Esophagus squamous epithelium (tissue), 5 donors: ENCODE measurements at places on chromosomes 2 and 18. TPM values are rescaled to one million over a fixed set of nuclear protein-coding genes. Genes with fewer than 3 reads are reported as not detected.

CAPN14 gene
- total RNA-seq, result 130 TPM

DNA sequence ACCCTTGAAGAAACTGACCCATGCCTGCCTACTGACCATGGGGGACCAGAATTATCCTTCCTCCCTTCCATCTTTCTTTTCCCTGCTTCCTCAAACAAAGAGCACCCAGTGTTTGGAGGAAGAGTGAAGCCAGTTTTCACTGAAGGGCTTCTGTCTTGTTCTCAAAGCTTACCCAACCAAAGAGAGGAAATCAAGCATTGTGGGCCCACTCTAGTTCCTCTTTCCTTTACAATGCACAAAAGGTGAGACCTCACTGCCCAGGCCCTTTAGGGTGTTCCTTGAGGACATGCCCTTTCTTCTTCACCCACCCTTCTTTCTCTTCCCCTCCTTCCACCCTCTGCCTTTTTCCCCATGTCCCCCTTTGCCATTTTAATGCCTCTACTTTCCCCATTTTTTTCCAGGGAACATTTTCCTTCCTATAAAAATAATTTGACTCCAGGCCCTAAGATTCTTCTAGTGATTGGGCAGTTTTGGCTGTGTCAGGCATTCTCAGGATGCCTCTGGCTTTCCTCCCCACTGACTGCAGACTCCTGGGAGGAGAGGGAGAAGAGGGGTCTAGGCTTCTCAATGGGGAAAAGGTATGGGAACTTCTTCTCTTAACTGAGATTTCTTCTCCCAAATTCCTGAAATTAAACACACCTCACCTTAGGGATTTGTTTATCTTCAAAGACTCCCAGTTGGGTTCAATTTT, 126.6 kb upstream of the RMDN2 start:
- peaks cover 18% of the 10 kb centered on the region for H3K4me1 ChIP-seq
- no peak overlapping the region for H3K27ac ChIP-seq
- no peak for DNase-seq
- H3K4me3 ChIP-seq, result no peak overlapping the region
- H3K27me3 ChIP-seq, result peaks cover 80% of the 10 kb centered on the region
- H3K36me3 ChIP-seq, result no peaks in the 10 kb centered on the region

- H3K27ac ChIP-seq, result peak overlapping the region; percentile 62
- DNase-seq, result no peak
- no peaks in the 10 kb centered on the region for H3K36me3 ChIP-seq
- H3K27me3 ChIP-seq, result no peaks in the 10 kb centered on the region
Observed at GRCh38 chr2:28601616-28602015, 105.8 kb downstream of the PLB1 start.

GRCh38 chr2:177639262-177639914, 246.8 kb downstream of the AGPS start:
- no peak overlapping the region for H3K27ac ChIP-seq
- H3K4me3 ChIP-seq, result no peak overlapping the region
- H3K36me3 ChIP-seq, result no peaks in the 10 kb centered on the region
- H3K4me1 ChIP-seq, result no peaks in the 10 kb centered on the region

GRCh38 chr2:139790807-139791752, 1010.9 kb upstream of the NXPH2 start:
- no peak overlapping the region for H3K27ac ChIP-seq
- no peaks in the 10 kb centered on the region for H3K36me3 ChIP-seq
- H3K4me3 ChIP-seq, result no peak overlapping the region
- DNase-seq, result no peak
- no peaks in the 10 kb centered on the region for H3K27me3 ChIP-seq
- H3K4me1 ChIP-seq, result no peaks in the 10 kb centered on the region

DNA sequence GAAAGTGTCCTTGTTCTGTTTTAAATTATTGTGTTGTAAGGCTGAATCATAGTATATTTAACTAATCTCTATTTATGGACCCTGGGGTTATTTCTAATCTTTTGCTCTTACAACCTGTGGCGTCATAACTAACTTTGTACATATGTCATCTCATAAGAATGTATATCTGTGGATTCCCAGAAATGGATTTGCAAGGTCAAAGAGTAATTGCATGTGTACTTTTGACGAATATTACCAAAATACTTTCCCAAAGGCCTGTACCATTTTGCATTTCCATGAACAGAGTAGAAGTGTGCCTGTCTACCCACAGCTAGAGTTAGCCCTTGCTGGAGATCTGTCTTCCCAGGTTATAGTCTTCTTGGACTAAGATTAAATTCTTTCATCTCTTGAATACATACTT, 42.8 kb downstream of the SEMA4F start:
- H3K27me3 ChIP-seq, result no peaks in the 10 kb centered on the region
- no peak overlapping the region for H3K4me3 ChIP-seq
- no peaks in the 10 kb centered on the region for H3K4me1 ChIP-seq
